ENCODE measurements at places on chromosomes 4 and X.

DNA sequence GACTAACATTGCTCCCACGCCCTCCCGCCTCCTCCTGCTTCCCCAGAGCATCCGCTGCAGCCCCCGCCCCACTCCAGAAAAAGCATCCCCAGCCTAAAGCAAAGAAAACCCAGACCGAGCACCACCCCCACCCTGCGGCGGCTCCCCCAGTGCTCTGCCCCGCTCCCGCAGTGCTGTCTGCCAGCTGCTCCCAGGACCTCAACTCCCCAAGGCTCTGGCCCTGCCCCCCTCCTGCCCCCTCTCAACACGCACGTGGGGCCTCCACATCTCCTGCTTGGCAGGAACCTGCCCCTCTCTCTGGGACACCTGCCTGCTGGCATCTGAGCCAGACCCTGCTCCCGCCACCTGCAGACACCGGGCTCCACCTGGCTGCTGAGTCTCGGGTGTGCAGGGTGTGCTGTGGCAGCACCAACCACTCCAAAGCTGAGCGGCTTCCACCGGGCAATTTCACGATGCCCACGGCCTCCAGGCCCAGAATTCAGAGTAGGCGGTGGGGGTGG, 79.4 kb downstream of the FAM53A start:
- no peak for DNase-seq

- DNase-seq, result no peak
Observed at GRCh38 chrX:118221270-118221669, 104.7 kb upstream of the KLHL13 start.

- DNase-seq, result no peak
Observed at GRCh38 chr4:1354136-1354982, 7.4 kb downstream of the UVSSA start.

DNA sequence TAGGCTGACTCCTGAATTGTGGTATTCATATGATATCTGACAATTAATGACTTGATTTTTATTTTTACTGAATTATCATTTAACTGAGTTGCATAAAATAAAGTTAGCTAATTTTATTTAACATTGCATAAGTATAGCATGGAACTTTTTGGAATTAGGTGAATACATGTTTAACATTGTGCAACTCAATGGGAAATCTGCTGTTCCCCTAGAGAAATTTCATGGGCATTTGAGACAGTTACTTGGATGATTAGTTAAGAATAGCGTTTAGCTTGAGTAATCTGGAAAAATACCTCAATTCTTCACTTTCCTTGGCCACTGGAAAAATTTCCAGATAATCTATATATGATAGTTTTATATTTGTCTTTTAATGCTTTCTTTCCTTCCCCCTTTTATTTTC, 42.5 kb downstream of the NPNT start:
- no peak for DNase-seq

DNA sequence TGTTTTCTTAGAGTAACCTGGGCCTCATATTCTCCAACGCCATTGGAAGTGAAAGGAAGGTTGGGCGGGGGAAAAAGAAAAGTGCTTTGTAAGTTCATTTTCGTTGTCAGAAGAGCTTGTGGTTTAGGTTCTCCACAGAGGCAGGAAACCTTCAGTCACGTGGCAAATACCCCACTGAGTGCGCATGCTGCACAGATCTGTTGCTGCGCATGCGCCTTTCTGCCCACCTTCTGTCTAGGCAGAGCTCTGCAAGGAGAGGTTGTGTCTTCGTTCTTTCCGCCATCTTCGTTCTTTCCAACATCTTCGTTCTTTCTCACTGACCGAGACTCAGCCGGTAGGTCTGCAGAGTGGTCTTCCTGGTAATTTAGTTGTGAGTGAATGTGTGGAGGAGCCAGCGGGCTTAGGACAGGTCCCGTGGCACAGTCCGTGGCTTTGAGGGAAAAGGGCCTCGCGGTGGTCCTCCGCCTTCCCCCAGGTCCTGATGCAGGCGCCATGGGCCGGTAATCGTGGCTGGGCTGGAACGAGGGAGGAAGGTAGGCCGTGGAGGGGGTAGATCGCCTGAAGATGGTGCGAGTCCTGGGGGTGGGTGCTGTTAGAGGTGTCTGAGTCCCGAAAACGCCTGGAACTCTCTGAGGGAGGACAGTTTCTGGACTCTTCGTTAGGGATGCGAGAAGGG, at the start of gene PAGE5:
Gene PAGE5, plus strand, starts transcription at position 228 of the 676 bp plus-strand sequence. CDS start 1,037 bp downstream, outside the sequence.
- no peak for DNase-seq

- no peak for DNase-seq
Observed at GRCh38 chrX:154008521-154008920, 11.2 kb downstream of the IRAK1 start.

DNA sequence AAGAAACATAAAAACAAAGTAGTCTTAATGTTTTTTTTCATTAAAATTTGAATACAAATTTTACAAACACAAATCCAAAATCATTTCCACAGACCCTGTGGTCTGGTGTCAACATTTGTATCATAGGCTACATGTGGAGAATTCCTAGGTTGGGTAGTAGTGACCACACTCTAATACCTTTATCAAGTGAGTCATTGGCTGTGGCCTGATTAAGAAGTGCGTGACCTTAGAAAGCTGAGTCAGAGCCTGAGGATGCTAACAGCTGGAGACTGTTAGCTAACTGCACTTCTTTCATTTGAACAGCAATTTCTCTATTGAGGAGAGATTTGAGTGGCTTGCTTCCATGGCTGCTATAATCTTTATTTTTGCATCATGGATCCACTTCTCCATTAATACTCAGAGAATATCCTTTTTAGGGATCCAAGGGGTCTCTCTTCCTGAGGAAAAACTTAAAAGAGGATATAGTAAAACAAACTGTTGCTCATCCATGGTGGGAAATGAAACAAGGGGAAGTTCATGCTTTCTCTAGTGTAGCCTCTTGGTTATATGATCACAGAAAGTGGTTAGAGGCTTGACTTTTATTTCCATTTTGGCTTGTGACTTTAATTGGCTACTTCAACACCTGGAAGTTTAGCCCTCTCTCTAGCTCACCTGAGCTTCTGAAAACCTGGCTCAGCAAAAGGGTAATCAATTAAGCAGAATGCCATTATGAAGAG, 335.8 kb downstream of the PABPC4L start:
- peak; percentile 80 for DNase-seq

- DNase-seq, result no peak
Observed at GRCh38 chr4:176746846-176747245, 45.9 kb downstream of the VEGFC start.

DNA sequence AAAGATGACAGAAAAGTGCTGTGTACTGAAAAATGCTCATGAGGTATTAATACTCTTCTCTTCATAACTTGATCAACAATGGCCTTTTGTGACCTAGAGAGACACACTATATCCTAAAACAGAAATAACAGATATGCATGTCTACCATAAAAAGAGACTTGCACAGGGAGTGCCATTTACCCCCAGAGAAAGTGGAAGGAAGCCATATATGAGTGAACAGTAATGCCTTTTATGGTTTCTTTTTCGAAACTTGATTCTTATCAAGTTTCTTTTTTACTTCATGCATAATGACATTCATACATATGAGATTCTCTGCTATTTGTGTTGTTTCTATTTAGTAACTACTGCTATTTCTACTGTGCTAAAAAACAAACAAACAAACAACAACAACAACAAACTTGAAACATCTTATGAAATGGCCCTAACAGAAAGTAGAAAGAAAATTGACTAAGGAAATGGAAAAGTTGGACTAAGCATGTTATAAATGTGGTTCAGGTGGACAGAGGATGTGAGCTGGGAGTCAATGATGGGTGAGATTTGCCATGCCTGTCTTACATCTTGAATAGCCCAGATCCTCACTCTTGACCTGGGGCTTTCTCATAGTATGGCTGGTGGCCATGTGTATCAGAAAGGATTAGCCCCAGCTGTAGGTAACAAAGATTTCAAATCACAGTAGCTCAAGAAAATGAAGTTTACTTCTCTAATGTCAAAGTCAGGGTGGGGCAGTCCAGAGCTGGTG, 43.8 kb downstream of the GEMIN8 start:
- DNase-seq, result no peak

DNA sequence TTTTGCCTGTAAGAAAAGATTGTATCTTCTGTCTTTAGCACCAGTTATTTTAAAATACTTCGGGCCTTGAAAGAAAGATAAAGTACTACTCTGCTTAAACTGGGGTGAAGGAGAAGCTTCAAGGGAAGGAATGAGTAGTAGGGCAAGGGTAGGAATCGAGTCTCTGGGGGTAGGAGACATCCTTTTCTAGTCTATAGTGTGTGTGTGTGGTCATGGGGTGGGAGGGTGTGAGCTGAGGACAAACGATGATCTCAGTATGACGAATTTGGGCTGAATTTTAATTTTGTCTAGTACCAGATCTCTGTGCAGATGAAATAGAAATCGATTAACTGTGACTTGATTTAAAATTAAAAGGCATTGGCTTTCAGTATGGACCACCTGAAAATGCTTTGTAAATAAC, 3.3 kb upstream of the MYOZ2 start:
- DNase-seq, result peak; percentile 60

GRCh38 chrX:154046940-154047610, 27.4 kb upstream of the IRAK1 start:
- DNase-seq, result no peak

DNA sequence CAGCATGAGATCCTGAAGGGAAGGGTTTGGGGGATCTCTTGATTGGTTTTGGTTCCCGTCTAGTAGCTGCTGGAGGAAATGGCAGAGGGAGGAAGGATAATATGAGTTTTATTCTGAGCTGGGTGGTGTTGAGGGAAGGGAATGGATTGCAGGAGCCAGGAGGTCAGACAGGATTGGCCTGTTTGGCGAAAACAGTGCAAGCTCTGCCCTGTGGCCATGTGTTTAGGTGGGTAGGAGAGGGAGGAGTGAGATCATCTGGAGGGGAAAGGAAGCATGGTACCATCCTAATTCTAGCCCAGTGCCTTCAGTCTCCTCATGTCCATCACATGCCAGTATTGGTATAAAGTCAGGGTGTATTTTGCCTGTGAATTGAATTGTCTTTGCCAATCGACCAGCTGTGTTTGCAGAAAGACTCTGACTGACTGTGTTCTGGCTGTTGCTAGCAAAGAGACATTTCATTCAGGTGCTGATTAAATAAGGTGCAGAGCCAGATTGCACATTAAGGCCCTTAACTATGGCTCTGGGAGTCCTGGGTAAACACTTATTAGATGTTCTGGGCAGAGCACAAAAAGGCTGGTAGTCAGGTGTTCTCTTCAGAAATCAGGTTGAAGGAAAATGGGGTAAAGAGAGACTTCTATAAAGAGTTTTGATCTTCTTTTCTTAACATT, 10.0 kb downstream of the TMEM164 start:
- DNase-seq, result no peak

DNA sequence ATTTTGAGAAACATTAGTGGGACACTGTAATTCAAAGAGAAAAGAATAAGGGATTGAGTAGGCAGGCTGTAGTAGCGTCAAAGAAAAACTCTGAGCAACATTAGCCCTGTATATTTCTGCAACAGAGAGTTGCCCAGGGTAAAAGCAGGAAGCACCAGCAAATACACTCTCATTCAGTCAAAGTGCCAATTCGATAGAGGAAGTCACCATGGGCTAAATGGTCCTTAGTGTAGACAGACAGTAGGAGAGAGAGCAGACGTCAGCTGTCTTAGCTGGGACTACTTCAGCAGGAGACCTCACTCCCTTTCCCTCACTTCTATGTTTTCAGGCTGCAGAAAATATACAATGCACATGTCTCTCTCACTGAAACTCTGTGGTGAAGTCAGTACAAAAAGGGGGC, 2073.8 kb upstream of the TENM3 start:
- DNase-seq, result no peak

- no peak for DNase-seq
Observed at GRCh38 chr4:127781300-127782024, 660 bp upstream of the HSPA4L start.

DNA sequence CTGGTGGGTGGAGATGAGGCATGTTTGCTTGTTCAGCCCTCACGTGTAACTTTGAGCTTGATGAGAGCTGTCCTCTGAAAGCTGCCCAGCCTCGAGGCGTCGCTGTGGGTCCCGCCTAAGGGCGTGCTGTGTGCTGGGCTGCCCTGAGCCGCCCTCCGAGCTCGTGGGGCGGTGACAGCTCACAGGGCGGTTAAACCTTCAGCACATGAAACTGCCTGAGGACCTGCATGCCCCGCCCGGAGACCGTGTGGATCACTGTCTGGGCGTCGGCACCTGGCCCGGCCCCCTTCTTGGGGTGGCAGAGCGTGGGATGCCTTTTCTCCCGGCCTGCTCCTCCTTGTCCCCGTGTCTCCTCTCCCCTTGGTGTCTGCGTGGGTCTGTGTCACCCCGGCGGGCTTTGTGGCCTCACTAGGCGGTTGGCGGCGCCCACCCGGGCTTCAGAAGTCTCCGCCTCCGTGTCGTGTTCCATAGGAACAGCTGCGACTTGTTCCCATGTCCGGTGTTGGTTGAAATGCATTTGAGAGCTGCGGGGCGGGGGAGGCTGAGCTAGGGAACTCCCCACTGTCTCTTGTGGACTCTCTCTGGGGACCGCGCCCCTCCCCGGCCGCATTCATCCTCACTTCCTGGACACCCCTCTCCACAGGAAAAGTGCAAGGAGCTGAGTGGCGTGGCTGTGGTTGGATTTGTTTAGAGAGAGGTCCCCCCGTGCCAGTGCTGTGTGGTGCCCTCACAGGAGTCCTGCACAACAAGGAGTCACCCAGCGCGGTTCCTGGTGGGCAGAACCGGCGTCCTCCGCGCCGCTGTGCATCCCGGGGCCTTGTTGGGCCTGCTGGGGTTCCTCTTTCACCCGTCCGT, 6.8 kb downstream of the AKAP17A start:
- DNase-seq, result no peak

GRCh38 chr4:76960014-76960413, 10.5 kb downstream of the SEPTIN11 start:
- no peak for DNase-seq

DNA sequence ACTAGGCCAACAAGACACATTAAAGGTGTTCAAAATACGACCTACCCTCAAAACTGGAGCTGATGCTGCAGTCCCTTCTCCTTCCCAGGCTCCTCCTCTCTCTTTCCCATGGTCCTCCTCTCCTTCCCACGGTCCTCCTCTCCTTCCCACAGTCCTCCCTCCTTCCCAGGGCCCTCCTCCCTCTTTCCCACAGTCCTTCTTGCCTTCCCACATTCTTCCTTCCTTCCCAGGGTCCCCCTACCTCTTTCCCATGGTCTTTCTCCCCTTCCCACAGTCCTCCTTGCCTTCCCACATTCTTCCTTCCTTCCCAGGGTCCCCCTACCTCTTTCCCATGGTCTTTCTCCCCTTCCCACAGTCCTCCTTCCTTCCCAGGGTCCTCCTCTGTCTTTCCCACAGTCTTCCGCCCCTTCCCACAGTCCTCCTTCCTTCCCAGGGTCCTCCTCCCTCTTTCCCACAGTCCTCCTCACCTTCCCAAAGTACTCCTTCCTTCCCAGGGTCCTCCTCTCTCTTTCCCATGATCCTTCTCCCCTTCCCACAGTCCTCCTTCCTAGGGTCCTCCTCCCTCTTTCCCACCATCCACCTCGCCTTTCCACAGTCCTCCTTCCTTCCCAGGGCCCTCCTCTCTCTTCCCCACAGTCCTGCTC, 54.2 kb downstream of the SH3KBP1 start:
- DNase-seq, result no peak
